ENCODE measurements at places on chromosomes 1 and 21. TPM values are rescaled to one million over a fixed set of nuclear protein-coding genes. Genes with fewer than 3 reads are reported as not detected.

NUDT4B gene
- total RNA-seq, result 46.0 TPM

GALE gene
- total RNA-seq, result 23.9 TPM

PLEKHN1 gene
- 0.91 TPM for total RNA-seq

SELENBP1 gene
- total RNA-seq, result 90.6 TPM

S100A10 gene
- total RNA-seq, result 587 TPM

MROH7 gene
- total RNA-seq, result 2.5 TPM

LBR gene
- 16.5 TPM for total RNA-seq

DISP3 gene
- total RNA-seq, result under 0.01 TPM

PEX19 gene
- 60.0 TPM for total RNA-seq

KRTAP7-1 gene
- not detected for total RNA-seq

KRTAP10-7 gene
- not detected for total RNA-seq

NDC1 gene
- total RNA-seq, result 18.3 TPM

FCGR2B gene
- not detected for total RNA-seq

KDF1 gene
- total RNA-seq, result not detected

C8B gene
- total RNA-seq, result not detected

TNFRSF1B gene
- total RNA-seq, result 30.3 TPM

HSF2BP gene
- total RNA-seq, result 2.0 TPM

GBP7 gene
- not detected for total RNA-seq

AVPR1B gene
- total RNA-seq, result not detected

CAPZB gene
- total RNA-seq, result 216 TPM

TNFRSF14 gene
- total RNA-seq, result 20.2 TPM

C1orf185 gene
- not detected for total RNA-seq

PHC2 gene
- 65.6 TPM for total RNA-seq

NBPF10 gene
- total RNA-seq, result 4.3 TPM

TRAF3IP3 gene
- not detected for total RNA-seq

DNASE2B gene
- total RNA-seq, result not detected

NES gene
- 0.26 TPM for total RNA-seq

KIF17 gene
- 0.43 TPM for total RNA-seq
